Uterus (tissue), 4 donors: ENCODE measurements at places on chromosomes 2 and 18.

DNA sequence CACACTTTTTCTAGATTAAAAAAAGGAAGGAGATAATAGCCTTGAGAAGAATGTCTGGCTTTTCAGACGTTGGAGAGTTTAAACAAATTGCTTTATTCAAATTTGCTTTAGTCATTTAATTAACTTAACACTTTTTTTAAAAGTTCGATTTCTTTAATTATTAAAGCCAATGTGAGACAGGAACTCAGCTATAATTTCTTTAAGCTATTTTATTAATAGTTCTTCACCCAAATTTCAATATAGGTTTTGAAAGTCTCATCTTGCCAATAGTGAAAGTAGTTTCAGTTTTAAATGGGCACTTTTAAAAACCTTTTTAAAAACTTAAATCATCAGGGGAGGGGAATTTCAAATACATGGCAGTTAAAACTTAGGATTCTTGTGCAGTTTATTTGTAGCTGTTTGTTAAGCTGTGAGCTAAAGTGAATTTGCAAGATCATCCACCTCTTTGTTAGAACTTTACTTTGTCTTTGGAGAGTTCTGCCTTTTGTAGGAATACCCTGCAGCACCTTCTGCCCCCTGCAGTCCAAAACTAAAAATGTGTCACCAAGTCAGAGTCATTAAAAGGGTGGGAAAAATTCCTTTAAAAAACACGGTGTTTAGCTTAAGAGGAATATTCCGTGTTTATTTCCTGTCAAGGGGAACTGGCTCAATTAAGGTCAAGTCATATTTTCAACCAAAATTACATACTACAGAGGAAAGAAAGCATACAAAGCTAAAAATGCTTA is 4.6 kb downstream of the TGIF1 start:
- DNase-seq = no peak

GRCh38 chr2:239805414-239805813 is 219.7 kb downstream of the NDUFA10 start:
- DNase-seq = no peak

GRCh38 chr2:71736091-71736861 is 282.9 kb downstream of the DYSF start:
- DNase-seq = no peak

DNA sequence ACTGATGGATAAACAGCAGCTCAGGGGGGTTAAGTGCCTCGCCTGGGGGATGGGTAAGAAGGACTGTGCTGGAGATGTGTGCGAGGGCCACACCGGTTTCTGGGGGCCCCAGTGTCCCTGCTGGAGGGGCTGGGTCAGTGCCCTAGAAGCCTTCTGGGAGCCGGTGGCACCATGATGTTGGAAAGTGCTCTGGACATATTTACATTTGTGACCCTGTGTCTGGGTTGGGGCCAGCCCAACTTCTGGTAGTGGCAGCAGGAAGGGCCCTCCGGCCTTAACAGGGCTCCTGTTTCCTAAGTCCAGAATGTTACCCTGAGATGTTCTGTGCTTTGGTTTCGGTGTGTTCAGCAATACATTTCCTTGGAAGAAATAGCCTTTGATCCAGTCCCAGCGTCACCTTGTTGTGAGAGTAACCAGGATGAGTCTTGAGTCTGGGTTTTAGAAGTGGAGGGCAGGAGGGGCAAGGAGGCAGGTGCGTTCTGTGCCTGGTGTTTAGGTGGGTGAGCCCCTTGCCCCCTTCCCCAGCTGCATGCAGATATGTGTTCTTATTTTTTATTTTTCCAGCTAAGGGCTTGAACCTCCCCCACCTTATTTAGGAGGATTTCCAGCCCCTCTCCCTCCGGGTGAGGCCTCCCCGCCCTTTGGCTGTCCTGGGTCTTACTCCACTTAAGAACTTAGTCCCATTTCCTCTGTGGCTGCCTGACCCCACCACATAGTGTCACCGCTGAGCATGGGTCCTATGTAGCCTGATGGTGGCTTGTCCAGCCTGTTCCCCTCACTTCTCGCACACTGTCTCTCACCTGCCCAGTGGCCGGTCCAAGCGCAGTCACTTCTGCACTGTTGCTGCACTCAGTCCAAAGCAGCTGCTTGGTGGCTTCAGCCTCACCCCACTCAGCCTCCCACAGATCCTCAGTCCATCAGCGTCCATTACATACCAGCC is 132.7 kb upstream of the HS6ST1 start:
- no peak for DNase-seq

DNA sequence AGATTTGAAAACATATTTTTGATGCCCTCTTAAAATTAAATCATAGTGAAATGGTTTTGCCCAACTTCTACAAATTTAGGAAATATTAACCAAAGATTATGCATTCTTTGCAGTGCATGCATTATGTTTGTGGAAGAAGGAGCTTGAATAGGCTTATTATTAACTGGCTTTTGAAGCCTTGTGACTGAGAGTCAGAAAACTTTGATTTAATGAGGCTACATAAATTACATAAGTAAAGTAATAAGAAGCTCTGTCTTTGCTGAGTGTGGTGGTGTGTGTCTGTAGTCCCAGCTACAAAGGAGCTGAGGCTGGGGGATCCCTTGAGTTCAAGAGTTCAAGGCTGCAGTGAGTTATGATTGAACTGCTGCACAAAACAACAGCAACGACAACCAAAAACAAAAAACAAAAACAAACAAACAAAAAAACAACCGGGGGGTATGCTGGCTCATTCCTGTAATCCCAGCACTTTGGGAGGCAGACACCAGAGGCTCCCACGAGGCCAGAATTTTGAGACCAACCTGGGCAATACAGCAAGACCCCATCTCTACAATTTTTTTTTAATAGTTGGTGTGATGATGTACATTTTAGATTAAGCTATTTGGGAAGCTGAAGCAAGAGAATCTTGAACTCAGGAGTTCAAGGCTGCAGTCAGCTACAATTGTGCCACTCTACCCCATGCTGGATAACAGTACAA is 57.0 kb upstream of the LRRTM4 start:
- DNase-seq = no peak

GRCh38 chr2:26395394-26395793 is 6.3 kb upstream of the DRC1 start:
- DNase-seq = no peak

- no peak for DNase-seq
Observed at GRCh38 chr2:123051136-123051535, 974.0 kb upstream of the CNTNAP5 start.

- DNase-seq = no peak
Observed at GRCh38 chr2:71253476-71253875, 26.6 kb upstream of the PAIP2B start.

DNA sequence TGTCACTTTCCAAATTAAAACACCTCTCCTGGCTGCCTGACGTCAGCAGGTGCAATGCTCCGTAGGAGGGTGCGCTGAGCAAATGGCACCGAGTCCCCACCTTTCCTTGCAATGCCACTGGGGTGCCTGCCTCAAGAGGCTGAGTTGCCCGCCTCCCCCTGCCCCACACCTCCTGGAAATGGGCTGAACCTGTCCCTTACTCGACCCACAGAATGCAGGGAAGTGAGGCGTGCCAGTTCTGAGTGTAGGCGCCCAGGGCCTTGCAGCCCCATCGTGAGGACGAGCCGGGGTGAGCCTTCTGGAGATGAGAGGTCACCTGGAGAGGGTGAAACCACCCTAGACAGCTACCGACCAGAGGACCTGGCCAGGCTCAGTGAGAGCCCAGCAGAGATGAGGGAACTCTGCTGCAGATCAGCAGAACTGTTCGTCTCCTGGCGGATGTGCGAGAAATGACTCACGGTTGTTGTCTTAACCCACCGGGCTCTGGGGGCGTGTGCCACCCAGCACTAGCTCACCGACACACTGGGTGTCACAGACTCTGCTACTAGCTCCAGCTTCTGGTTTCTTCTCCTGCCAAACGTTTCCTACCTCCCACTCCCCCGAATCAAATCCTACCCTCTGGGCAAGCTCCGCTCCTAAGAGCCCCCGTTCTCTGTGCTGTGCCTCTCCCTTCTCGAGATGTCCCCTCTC is 168.7 kb upstream of the HDAC4 start:
- DNase-seq = no peak

GRCh38 chr2:19377717-19378116 is 19.3 kb upstream of the OSR1 start:
- DNase-seq = no peak

GRCh38 chr2:15926252-15926651 is 14.1 kb upstream of the MYCN start:
- no peak for DNase-seq

- DNase-seq = no peak
Observed at GRCh38 chr2:151983221-151983620, 115.6 kb downstream of the CACNB4 start.

DNA sequence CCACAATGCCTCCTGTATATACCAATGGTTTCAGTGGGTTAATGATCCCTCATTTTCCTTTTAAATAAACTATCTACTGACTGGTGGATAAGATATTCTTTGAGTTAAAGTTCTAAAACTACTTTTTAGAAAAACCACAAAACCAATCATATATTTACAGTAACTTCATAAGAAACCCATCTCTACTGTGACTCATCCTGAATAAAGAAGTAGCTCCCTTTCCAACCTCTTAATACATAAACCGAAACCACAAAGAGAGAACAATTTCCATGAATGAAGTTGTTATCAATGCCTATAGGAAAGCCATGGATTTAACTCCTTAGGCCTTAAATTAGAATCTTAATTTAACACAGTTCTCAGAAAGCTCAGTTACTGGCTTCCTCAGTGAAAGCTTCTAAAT is 227.0 kb upstream of the SMAD7 start:
- no peak for DNase-seq

GRCh38 chr18:59861963-59862819 is 37.6 kb upstream of the PMAIP1 start:
- no peak for DNase-seq

DNA sequence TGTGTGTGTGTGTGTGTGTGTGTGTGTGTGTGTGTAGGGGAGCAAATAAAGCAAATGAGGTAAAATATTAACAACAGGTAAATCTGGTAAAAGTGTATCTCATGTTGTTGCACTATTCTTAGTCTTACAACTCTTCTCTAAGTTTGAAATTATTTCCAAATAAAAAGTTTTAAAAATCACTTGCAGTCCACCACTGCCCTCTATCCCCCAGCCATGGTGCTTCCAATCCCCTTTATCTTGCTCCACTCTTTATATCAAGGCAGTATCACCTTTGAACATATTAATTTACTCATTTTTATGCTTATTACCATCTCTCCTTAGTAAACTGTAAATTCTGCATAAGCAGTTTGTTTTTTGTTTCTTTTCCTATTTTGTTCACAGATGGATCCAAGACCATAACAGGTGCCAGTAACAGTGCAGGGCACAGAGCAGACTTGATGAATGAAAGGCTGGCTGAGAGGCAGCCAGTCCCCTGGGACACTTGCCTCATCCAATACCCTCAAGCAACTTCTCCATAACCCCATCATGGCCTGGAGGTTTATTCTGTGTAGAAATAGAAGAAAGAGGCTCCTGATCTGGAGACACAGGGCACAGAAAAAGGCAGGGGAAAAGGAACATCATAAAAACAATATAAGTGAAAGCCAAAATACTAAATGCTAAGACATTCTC is 67.6 kb downstream of the LDAH start:
- DNase-seq = no peak

GRCh38 chr18:32847691-32848090 is 74.9 kb upstream of the KLHL14 start:
- no peak for DNase-seq

- no peak for DNase-seq
Observed at GRCh38 chr2:15875969-15876705, 64.2 kb upstream of the MYCN start.

GRCh38 chr18:77894060-77894459 is 644.4 kb downstream of the GALR1 start:
- DNase-seq = no peak
